ENCODE measurements at places on chromosomes 13 and 19. TPM values are rescaled to one million over a fixed set of nuclear protein-coding genes. Genes with fewer than 3 reads are reported as not detected.

The ATP4A gene
- not detected for total RNA-seq

The SHC2 gene
- total RNA-seq, result 2.5 TPM

DNA sequence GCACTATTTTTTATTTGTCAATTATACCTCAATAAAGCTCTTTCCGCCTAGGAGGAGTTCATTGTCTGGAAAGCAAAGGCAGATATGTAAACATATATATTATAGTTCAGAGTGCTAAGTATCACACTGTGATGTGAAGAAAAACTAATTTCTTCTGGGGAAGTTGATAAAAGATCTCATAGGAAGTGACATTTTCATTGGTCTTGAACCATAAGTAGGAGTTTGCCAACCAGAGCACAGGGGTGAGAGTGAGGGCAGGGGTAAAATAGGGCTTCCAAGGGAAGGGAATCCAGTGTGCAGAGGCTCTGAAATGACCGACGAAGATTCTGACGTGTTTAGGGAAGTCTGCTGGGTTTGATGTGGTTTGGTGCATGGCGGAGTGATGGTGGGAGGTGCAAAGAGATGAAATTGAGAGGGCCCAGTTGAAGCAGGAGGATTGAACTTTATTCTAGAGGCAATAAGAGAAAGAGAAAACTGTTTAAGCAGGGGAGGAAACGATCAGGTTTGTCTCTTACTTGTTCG lies 780 bp upstream of the GTF2F2 start:
- H3K36me3 ChIP-seq, result no peaks in the 10 kb centered on the region
- no peak overlapping the region for H3K4me3 ChIP-seq
- H3K27me3 ChIP-seq, result no peaks in the 10 kb centered on the region
- no peak overlapping the region for H3K27ac ChIP-seq

GRCh38 chr13:96762876-96763275 lies 231.4 kb downstream of the OXGR1 start:
- no peak for DNase-seq
- no peak overlapping the region for H3K27ac ChIP-seq
- H3K4me3 ChIP-seq, result no peak overlapping the region

The SLITRK5 gene
- total RNA-seq, result not detected

GRCh38 chr13:97266772-97267417 lies 44.8 kb downstream of the MBNL2 start:
- H3K4me1 ChIP-seq, result peaks cover 18% of the 10 kb centered on the region
- H3K27me3 ChIP-seq, result no peaks in the 10 kb centered on the region
- no peak overlapping the region for H3K27ac ChIP-seq
- H3K4me3 ChIP-seq, result no peak overlapping the region
- peaks cover 2% of the 10 kb centered on the region for H3K36me3 ChIP-seq

DNA sequence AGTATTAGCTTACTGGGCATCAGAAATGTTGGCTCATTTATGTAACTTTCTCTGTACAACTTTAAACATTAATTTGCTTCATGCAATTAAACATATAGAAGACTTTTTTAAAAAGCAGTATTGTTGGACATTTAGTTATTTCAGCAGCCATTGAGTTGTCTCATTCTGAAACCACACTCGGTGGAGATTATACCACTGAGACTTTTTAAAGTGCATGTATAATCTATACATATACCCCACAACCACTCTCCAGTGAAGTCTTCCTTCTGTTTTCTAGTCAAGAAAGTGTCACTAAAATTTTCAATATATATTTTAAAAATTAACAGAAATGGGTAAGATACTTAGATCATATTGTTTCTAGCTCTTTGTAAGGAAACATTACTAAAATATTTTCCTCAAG lies 15.5 kb downstream of the SETDB2 start:
- H3K27ac ChIP-seq, result no peak overlapping the region
- no peaks in the 10 kb centered on the region for H3K27me3 ChIP-seq
- peaks cover 24% of the 10 kb centered on the region for H3K36me3 ChIP-seq
- H3K4me1 ChIP-seq, result peaks cover 10% of the 10 kb centered on the region

The KLK10 gene
- not detected for total RNA-seq

The NOTCH3 gene
- total RNA-seq, result 0.02 TPM

DNA sequence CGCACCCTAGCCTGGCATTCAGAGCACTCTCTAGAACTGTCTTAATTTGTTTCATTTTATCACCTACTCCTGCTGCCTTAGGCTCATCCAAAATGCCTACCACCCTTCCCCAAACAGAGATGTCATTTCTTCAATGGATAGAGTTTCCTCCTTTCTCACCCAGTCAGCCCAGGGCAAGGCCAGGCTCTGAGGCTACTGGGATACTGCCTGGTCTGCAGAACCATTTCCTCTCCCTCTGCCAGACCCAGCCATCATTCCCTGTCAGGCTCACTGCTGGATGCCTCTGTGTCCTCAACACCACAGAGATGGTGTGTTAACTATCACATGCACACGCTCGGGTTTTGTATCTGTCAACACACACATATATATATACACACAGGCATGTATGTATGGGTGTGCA lies 47.2 kb downstream of the C13orf42 start:
- peaks cover 5% of the 10 kb centered on the region for H3K27me3 ChIP-seq
- DNase-seq, result no peak
- no peak overlapping the region for H3K4me3 ChIP-seq

GRCh38 chr19:6272411-6272791 lies 7.4 kb downstream of the MLLT1 start:
- DNase-seq, result no peak
- peaks cover 7% of the 10 kb centered on the region for H3K36me3 ChIP-seq
- H3K4me3 ChIP-seq, result no peak overlapping the region
- H3K4me1 ChIP-seq, result peaks cover 41% of the 10 kb centered on the region

GRCh38 chr13:59399513-59399912 lies 764.2 kb downstream of the DIAPH3 start:
- no peak for DNase-seq
- no peaks in the 10 kb centered on the region for H3K36me3 ChIP-seq
- H3K4me3 ChIP-seq, result no peak overlapping the region

DNA sequence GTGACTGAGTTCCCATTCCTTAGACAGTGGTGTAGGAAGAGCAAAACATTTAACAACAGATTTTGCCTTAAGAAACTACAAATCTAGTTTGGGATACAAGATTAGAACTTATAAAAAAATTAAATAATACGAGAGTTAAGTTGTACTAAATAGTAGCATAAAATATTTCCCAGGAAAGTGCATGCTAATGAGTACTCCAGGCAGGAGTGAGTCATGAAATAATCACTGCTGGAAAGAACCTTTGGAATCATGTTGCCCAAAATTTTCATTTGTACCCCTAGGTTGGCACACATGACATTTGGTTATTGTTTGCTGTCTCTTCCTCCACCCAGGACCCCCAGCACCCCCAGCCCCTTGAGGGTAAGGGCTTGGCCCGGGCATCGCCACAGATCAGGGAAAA lies 26.3 kb upstream of the KL start:
- DNase-seq, result no peak
- no peak overlapping the region for H3K4me3 ChIP-seq
- no peaks in the 10 kb centered on the region for H3K4me1 ChIP-seq
- no peak overlapping the region for H3K27ac ChIP-seq
- peaks cover 27% of the 10 kb centered on the region for H3K27me3 ChIP-seq
- H3K36me3 ChIP-seq, result no peaks in the 10 kb centered on the region

The APOC4 gene
- not detected for total RNA-seq

DNA sequence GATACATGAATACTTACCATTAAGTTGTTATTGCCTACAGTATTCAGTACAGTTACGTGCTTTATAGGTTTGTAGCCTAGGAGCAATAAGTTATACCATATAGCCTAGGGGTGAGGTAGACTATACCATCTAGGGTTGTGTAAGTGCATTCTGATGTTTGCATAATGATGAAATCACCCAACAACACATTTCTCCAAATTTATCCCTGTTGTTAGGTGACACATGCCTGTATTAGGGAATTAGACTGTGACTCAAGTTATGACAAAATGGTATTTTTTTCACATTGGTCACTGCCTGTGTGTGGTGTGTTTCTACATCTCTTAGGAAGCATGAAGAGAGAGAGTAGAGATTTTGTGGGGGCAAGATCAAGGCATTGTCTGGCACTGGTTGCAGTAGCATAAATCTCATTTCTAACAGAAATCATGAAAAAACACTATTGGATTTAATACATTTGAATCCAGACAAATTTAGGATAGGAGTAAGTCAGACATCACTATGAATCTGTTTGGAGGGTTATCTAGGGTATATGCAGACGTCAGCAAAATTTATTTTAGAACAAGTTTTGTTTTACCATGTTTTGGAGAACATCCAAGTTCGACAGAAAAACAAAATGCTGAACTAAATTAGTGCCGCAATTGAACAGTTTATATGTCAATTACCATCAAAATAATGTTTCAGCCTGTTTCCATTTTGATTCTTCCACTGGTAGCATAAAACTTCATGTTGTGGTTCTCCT lies 332.1 kb downstream of the LMO7 start:
- H3K27me3 ChIP-seq, result no peaks in the 10 kb centered on the region
- no peaks in the 10 kb centered on the region for H3K36me3 ChIP-seq
- no peak overlapping the region for H3K4me3 ChIP-seq

DNA sequence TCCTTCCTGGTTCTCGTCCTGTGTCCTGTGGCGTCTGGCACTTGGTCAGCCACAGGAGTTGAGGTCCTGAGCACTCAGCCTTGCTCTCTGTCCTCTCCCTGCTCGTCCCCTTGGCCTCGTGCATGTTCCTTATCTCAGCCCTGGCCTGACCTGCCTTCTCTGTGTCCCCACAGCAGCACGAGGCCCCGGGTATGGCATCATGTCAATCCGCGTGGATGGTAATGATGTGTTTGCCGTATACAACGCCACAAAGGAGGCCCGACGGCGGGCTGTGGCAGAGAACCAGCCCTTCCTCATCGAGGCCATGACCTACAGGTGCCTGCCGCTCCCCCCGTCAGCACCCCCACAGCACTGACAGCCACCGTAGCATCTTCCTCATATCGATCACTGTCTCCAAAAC lies 4.7 kb downstream of the B3GNT8 start:
- H3K4me3 ChIP-seq, result no peak overlapping the region
- H3K27me3 ChIP-seq, result no peaks in the 10 kb centered on the region
- peaks cover 8% of the 10 kb centered on the region for H3K4me1 ChIP-seq
- no peak overlapping the region for H3K27ac ChIP-seq
- no peak for DNase-seq
- H3K36me3 ChIP-seq, result peaks cover 2% of the 10 kb centered on the region

DNA sequence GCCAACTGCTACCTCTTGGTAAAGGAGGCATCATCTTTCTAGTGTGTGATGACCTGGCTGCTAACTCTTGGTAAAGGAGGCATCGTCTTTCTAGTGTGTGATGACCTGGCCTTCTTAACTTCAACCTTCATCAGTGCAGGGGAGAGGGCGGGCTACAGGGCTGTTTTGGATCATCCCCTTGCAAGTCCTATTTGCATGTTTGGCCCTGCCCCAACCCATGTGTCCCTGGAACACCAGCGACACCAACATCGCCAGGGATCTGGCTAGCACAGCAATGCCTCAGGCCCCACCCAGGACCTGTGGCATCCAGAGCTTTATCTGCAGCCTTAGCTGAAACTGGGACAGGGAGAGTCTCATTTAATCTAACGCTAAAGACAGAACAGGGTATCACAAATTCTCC lies 492.4 kb downstream of the MYO16 start:
- H3K27ac ChIP-seq, result no peak overlapping the region
- H3K4me1 ChIP-seq, result no peaks in the 10 kb centered on the region
- no peak for DNase-seq
- H3K36me3 ChIP-seq, result no peaks in the 10 kb centered on the region

GRCh38 chr19:38721979-38722773 lies 22.1 kb downstream of the CAPN12 start:
- H3K4me1 ChIP-seq, result peaks cover 10% of the 10 kb centered on the region
- H3K27ac ChIP-seq, result no peak overlapping the region
- no peaks in the 10 kb centered on the region for H3K27me3 ChIP-seq
- no peak overlapping the region for H3K4me3 ChIP-seq

DNA sequence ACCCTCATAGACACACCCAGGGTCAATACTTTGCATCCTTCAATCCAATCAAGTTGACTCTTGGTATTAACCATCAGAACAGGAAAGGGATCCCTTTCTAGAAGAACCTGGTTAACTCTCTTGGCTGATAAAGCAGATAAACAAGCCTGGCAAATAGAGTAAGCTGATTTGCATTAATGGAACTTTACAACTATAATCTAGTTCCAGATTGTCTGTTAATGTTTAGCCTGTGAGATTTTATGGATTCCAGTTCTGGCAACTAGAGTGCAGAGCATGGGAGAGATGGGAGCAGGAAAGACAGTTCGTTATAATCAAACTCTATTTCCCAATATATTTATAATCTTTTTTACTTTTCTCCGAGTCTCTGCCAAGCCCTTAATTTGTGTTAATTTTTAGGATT lies 272.6 kb upstream of the KLHL1 start:
- no peak overlapping the region for H3K27ac ChIP-seq
- H3K36me3 ChIP-seq, result no peaks in the 10 kb centered on the region
- H3K27me3 ChIP-seq, result no peaks in the 10 kb centered on the region
- DNase-seq, result no peak

GRCh38 chr13:22001336-22001735 lies 330.5 kb downstream of the FGF9 start:
- no peaks in the 10 kb centered on the region for H3K4me1 ChIP-seq
- H3K36me3 ChIP-seq, result no peaks in the 10 kb centered on the region
- no peak overlapping the region for H3K4me3 ChIP-seq
- H3K27me3 ChIP-seq, result no peaks in the 10 kb centered on the region
- no peak overlapping the region for H3K27ac ChIP-seq

DNA sequence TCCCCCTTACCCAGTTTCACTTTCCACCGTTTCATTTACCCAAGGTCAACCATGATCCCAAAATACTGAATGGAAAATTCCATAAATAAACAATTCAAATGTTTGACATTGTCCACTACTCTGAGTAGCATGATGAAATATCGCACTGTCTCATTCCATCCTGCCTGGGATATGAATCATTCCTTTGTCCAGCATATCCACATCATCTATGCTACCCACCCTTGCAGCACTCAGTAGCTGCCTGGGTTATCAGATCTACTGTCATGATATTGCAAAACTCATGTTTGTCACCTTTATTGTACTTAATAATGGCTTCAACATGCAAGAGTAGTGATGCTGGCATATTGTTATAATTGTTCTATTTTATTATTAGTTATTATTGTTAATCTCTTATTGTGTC lies 263.9 kb upstream of the NBEA start:
- no peak overlapping the region for H3K27ac ChIP-seq
- H3K27me3 ChIP-seq, result no peaks in the 10 kb centered on the region
- no peaks in the 10 kb centered on the region for H3K36me3 ChIP-seq

The KLK2 gene
- total RNA-seq, result 0.63 TPM

- no peaks in the 10 kb centered on the region for H3K36me3 ChIP-seq
- no peaks in the 10 kb centered on the region for H3K4me1 ChIP-seq
- no peak for DNase-seq
- no peak overlapping the region for H3K27ac ChIP-seq
- no peaks in the 10 kb centered on the region for H3K27me3 ChIP-seq
These were observed 20.9 kb downstream of the MYO16 start for GRCh38 chr13:108650271-108650670.

GRCh38 chr13:93539914-93540313 lies 313.3 kb downstream of the GPC6 start:
- H3K4me3 ChIP-seq, result no peak overlapping the region
- no peaks in the 10 kb centered on the region for H3K27me3 ChIP-seq
- DNase-seq, result no peak
- H3K36me3 ChIP-seq, result peaks cover 1% of the 10 kb centered on the region

DNA sequence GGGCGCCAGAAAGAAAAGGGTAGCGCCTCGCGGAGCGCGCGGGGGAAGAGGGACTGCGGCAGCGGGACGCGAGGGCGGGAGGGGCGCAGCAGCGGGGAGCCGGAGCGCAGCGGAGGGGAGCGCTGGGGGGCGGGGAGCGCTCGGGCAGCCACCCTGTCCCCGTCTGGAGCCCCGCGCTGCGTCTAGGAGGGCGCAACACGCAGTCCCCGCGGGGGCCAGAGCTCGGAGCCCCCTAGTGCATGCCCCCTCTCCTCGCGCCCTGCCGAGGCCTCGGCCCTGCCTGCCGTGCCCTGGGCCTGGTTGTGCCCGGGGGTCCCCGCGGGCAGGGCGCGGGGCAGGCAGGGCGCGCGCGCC lies 37.9 kb downstream of the SOX1 start:
- H3K27ac ChIP-seq, result no peak overlapping the region
- no peaks in the 10 kb centered on the region for H3K36me3 ChIP-seq
- no peak overlapping the region for H3K4me3 ChIP-seq
- DNase-seq, result no peak
- H3K27me3 ChIP-seq, result peaks cover 60% of the 10 kb centered on the region

Measured in activated T-cell treated with anti-CD3 and anti-CD28 coated beads, Interleukin-2, amount 50 U/mL, for 72 hours (primary cell).